HFF-Myc (cell line): ENCODE measurements at places on chromosomes 1 and 21.

DNA sequence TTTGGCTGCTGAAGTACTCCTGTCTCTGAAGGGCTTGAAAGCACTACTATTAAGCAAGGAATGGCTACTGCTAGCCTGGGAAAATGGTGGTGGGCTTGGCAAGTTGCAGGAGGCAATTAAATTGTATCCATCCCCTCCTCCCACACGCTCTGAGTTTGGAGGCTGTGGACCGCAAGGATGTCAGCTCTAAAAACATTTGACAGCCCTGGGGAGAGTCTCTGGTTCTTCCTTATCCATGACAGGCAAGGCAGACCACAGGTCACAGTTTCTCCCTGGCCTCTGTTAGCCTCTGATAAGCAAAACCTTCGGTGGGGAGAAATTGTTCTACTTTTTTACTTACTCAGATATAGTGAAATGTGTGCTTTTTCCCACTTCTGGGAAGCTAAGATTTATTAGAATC lies 46.6 kb downstream of the S1PR1 start:
- no peak for DNase-seq

DNA sequence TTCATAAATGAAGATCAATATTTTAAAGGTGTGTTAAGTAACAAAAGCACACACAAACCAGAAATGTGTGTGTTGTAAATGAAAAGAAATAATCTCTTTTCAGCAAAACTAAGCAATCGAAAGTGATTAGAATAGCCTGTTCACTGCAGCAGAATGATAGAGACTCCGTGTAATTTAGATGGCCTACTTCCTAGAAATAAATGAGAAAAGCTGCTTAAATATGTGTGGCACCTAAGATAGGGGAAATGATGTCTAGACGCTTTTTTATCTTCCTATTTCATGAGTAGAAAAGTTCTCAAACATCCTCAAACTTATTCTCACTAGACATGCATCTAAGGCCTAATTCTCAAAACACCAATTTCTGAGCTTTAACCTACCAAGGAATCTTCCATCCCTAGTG lies 124.7 kb upstream of the BRINP3 start:
- no peak for DNase-seq

DNA sequence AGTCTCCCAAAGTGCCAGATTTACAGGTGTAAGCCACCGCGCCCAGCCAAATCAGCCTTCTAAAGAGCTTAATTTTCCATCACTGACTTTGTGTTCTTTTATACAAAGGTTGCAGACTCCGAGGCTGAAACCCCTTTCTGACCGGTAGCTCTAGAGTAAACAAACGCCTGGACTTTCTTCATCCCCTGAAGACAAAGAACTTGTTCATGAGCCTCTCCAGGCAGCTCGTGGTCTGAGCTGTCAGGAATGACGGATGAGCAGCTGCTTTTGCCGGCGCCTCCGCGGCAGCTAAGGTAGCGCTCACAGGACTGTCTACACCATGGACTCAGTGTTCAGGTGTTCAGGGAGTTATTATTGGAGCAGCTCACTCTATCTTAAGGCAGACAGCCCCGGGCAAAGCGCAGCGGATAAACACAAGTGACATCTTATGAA lies 128.5 kb upstream of the ERRFI1 start:
- DNase-seq, result no peak

DNA sequence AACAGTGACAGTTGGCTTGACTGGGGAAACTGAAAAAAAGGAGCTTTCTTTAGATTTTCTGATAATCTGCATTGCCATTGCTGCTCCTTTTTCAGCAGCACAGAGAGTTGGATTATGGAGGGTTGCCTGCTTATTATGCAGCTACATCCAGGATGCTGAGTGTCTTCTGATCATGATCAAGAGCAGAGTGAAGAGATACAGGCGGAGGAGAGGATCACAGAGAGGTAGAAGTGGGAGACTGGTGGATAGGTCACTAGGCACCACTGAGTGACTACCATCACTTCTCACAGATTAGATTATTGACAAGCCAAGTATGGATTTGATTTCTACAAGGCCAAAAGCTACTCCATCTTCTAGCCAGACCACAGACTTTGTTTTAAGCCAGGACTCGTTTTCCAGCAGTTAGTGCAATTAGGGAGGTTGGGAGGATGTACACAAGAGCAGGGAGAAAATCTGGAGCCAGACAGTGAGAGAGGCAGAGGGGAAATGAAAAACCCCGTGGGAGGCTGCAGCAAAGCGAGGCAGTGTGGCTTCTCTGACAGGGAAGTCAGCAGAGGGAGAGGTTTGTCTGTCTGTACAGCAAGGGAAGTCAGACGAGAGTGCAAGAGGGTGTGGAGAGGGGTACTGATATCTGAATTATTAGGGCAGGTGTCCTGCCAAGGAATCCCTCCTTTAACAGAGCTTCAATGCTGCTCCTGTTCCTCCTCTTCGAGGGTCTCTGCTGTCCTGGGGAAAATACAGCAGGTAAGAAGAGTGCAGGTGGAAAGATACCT lies at the start of gene CD1E:
Gene CD1E (plus strand): TSS at position 592 of the 773 bp plus-strand sequence. CDS start 95 bp downstream, at position 687.
- no peak for DNase-seq

- no peak for DNase-seq
Observed at GRCh38 chr1:102834688-102835320, 273.5 kb downstream of the COL11A1 start.
